Karpas-422 (cell line): ENCODE measurements at places on chromosomes 7 and 10.

DNA sequence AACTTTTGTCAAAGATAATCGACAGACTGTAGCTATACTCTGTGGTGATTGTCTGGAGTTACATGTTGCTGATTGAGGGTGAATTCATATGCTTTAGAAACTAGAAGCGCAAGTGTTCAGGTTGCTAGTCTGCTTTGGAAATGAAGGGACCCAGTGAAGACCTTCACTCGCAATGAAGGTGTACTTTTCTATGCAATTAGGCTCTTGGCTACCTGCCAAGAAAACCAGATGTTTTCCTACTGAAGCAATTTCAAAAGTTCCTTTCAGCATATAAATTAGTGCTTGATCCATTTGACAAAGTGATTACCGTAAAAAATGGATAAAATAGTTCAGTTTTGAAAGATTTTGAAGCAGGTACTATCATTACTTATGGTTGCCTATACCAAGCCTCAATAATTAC lies 10.0 kb upstream of the STK31 start:
- no peaks in the 10 kb centered on the region for H3K36me3 ChIP-seq
- no peaks in the 10 kb centered on the region for H3K27me3 ChIP-seq
- no peak overlapping the region for H3K4me3 ChIP-seq

GRCh38 chr7:15197042-15197977 lies 294.8 kb upstream of the DGKB start:
- H3K36me3 ChIP-seq, result no peaks in the 10 kb centered on the region
- no peaks in the 10 kb centered on the region for H3K4me1 ChIP-seq
- H3K4me3 ChIP-seq, result no peak overlapping the region
- no peak overlapping the region for H3K27ac ChIP-seq

DNA sequence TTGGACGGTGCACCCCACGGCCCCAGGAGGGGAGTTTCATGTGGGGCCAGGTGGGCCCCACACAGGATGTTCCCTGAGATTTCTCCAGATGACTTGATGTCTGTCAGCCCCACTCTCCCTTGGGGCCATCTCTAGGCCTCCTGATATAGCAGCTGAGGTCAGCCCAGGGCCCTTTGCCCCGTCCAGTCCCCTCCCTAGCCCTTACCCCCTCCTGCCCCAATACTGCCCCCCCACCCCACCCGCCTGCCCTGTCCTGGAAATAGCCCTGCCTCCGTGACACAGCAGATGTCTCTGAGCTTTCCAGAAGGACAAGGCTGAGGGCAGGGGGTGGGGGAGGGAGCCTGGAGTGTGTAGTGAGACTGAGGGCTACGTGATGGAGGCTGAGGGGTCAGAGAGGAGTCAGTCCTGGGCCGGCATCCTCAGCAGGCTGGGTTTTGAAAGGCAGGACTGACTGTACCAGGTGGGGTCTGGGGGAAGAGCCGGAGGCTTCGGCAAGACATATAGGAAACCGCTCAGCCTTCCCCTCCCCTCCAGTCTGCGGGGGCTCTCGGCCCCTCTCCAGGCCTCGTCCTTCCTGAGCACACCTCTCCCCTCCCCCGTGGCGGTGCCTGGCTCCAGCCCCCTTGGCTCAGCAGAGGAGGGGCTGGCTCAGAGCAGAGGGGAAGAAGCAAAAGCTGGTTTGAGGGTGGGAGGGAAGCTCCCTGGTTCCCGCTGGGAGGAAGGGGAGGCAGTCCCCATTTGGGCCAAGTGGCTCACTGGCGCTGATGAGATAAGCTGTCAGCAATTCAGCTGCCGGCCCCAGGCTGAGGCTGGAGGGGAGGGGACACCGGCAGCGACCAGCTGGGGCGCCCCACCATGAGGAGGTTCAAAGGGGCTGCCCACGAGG lies 2.0 kb downstream of the FLNC start:
- no peaks in the 10 kb centered on the region for H3K27me3 ChIP-seq
- H3K4me3 ChIP-seq, result no peak overlapping the region
- H3K36me3 ChIP-seq, result no peaks in the 10 kb centered on the region
- H3K27ac ChIP-seq, result no peak overlapping the region

DNA sequence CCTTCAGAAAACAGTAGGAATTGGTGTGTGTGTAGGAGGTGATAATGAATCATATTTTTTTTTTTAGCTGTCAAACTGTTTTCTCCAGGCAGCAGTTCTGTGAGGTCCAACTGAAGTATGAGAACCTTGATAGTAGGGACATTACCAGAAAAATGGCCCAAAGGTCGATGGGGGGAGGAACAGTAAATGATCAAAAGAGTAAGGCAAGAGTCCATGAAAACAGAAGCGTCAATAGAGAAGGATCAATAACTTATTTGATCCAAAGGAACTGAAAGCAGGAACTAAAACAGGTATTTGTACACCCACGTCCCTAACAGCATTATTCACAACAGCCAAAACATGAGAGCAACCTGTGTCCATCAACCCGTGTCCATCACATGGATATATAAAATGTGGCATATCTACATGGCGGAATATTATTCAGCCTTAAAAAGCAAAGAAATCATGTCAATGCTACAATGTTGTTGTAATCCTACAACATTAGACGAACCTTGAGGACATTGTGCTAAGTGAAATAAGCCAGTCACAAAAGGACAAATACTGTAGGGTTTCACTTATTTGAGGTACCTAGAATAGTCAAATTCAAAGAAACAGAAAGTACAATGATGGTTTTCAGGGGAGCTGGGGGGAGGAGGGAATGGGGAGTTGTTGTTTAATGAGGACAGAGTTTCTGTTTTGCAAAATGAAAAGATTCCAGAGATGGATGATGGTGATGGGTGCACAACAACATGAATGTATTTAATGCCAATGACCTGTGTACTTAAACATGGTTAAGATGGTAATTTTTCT lies 214.0 kb upstream of the KLF14 start:
- no peak overlapping the region for H3K4me3 ChIP-seq
- no peaks in the 10 kb centered on the region for H3K27me3 ChIP-seq
- peaks cover 86% of the 10 kb centered on the region for H3K4me1 ChIP-seq

- peak overlapping the region; percentile 77 for H3K27ac ChIP-seq
- H3K27me3 ChIP-seq, result no peaks in the 10 kb centered on the region
- peaks cover 26% of the 10 kb centered on the region for H3K4me1 ChIP-seq
- peaks cover 31% of the 10 kb centered on the region for H3K36me3 ChIP-seq
- DNase-seq, result peak; percentile 68
Observed at GRCh38 chr7:97118306-97118917, 914 bp downstream of the SDHAF3 start.

DNA sequence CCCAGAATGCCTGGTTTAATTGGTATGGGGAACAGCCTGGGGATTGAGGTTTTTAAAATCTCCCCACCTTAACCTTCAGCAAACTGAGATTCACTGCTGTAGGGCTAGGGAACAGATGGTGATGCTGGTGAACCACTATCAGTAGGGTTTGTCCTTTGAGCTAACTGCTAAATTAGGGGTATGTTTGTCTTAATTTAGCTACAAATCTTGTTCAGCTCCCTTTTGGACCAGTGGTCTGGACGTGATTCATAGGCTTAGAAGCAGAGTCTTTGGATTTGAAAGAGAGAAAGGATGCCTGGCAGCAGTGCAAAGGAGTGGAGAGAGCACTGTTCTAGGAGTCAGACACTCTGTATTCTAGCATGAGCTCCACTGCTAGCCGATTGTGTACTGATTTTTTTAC lies 2.8 kb downstream of the HDAC9 start:
- peaks cover 44% of the 10 kb centered on the region for H3K4me1 ChIP-seq
- no peaks in the 10 kb centered on the region for H3K27me3 ChIP-seq
- H3K27ac ChIP-seq, result no peak overlapping the region
- H3K4me3 ChIP-seq, result no peak overlapping the region
- H3K36me3 ChIP-seq, result no peaks in the 10 kb centered on the region

DNA sequence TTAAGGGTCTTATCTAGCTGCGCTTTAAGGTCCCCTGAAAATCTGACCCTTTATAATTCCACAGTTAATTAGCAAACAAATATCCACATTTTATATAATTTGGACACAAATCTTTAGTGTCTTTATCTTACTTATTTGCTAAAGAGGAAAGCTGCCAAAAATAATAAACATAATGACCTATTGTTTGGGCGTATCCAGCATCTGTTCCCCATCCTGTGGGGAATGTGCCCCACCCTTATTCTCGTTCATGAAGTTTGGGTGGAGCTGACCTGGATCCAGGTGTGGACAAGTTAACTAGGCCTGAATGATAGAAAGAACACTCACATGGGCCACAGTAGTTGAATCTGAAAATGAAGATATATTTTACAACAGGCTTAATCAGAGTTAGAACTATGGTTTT lies 218.3 kb downstream of the CRPPA start:
- no peaks in the 10 kb centered on the region for H3K27me3 ChIP-seq
- no peak for DNase-seq
- H3K4me3 ChIP-seq, result no peak overlapping the region
- H3K4me1 ChIP-seq, result no peaks in the 10 kb centered on the region
- no peak overlapping the region for H3K27ac ChIP-seq

DNA sequence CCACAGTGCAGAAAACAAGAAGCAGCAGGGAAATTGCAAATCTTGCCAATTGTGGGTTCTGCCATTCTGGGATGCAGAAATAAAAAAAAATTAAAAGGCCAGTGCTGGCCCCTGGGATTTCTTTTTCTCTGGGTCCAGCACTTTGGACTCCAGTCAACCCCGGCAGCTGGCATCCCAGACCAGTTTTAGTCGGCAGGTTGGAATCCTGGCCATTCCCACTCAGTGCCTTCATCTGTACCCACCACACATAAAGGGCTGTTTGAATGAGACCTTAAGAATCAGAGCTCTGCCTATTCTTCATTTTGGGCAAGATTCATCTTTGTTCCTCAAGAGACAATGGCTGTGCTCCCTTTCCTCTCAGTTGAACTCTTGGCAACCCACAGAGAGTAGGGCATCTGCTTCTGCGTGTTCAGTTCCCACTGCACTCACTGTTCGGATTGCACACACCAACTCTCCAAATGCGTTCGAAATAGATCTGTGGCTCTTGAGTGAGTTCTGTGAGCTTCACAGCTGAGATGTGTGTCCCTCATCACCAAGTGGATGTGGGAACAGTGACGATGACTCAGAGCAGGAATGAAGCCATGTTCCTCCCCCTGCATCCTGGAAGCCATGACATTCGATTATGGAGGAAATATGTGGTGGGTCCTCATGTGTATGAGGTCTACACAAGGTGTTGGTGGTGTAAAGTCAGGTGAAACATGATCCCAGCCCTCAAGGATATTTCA lies 63.0 kb upstream of the EGFR start:
- no peak for DNase-seq
- H3K27ac ChIP-seq, result no peak overlapping the region
- no peaks in the 10 kb centered on the region for H3K4me1 ChIP-seq
- H3K36me3 ChIP-seq, result no peaks in the 10 kb centered on the region
- H3K27me3 ChIP-seq, result no peaks in the 10 kb centered on the region
- no peak overlapping the region for H3K4me3 ChIP-seq

- no peaks in the 10 kb centered on the region for H3K36me3 ChIP-seq
- H3K4me1 ChIP-seq, result peaks cover 13% of the 10 kb centered on the region
- no peak for DNase-seq
Observed at GRCh38 chr7:76372984-76373833, 14.4 kb upstream of the YWHAG start.
